ENCODE measurements at places on chromosomes 11 and 22.

DNA sequence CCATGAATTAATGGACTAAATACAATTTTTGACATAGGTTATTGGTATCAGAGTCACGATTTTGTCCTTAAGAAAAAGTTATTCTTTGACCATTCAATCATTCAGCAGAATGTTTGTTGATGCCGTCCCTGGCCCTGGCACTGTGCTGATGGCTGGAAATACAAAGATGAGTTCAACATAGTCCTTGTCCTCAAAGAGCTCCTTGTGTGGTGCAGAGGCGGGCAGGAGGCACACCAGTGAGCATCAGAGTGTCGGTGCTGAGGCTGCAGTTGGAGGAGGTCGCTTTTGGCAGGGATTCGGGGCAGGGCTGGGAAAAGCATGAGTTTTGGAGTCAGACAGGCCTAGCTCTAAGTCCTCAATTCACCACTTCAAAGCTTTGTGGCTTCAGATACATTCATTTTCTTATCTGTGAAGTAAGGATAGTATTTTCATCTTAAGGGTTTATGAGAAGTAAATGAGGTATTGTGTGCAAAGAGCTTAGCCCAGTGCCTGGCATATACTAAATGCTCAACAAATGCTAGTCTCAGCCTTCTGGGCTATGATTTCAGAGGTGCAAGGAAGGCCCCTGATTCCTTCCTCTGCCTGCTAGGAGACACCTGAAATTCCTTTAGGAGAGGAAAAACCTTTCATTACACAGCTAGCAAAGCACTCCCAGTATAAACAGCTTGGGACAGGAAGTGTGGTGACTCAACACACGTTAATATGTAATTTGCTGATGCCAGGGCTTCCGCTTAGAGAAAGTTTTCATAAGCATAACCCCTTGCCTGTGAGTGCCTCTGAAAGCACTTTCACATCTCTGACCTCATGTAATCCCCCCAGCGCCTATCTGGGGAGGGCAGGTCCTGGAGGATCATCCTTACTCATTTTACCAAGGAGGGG, 113.8 kb downstream of the NECTIN1 start:
- DNase-seq, result no peak

DNA sequence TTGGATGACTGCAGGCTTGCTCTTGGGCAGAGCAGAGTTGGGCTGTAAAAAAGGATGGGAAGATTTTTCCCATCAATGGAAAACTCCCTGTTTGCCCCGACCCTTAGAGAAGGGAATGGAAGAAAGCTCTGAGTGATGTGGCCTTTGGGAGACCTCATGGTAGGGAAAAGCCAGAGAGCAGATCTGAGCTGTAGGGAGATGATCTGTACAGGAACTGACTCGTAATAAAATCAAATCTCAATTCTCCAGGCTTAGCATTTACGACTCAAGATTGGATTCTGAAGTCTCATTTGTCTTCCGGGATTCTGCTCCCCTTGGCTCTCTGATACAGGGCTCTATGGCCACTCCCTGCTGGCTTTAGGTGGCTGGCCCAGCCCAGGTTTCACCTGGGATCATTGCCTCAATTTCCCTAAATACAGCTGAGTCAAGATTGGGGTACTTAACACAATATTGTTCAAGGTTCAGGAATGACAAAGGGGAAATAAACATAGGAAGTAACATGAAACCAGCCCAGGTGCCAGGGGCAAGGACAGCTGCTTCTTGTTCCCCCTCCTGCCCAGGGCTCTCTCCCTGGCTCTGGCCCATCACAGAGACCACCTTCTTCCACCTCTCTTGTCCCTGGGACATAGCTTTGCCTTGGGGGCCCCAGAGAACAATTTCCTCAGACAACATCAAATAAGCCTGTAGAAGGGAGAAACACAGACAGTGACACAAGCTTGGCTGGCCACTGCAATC, 38.4 kb upstream of the THY1 start:
- DNase-seq, result no peak

DNA sequence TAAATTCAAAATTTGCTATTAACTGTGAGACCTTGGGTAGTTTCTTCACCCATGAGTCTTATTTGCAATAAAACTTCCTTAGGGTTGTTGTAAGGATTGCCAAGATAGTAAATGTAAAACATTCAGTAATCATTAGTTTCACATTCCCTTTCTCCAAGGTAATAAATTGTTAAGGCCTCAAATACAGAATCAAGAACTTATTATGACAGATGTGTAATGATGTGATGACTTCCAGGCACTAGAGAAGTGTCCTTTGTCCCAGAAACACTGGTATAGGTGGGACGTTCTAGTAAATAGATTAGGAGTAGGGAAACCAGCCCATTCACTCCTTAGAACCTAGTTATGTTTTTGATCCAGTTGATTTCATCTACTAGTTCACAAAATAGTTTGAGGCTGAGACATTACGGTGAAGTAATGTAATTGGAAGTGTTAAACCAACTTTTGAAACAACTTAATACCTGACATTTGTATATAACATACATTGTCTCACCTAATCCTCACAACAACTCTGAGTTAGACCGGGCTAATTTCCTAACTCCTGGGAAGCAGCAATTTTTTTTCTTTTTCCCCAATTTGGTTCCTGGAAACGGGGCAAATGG, 25.5 kb downstream of the CTNND1 start:
- DNase-seq, result no peak

DNA sequence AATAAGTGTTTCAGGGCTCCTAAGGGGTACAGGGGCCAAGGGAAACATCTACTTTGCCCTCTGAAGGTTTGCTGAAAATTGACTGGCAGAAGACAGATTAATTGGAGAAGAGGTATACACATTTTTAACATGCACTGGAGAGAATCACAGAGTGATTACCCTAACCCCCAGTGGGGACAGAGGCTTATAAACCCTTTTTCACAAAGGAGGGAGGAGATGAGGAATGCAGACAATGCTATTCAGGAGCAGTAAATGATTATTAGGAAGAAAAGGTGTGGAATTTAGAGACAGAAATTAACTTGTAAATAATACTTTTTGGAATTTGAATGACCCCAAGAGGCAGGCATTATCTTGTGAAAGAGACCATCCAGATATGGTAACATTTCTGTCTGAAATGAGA, 582.4 kb upstream of the B3GAT1 start:
- DNase-seq, result no peak

GRCh38 chr22:17767233-17768065, 6.8 kb downstream of the BID start:
- DNase-seq, result no peak

- peak; percentile 58 for DNase-seq
Observed at GRCh38 chr11:63999349-64000025, 13.2 kb downstream of the OTUB1 start.

- DNase-seq, result no peak
Observed at GRCh38 chr11:130519128-130519932, 70.9 kb downstream of the ADAMTS15 start.

- DNase-seq, result no peak
Observed at GRCh38 chr11:121453589-121454299, 977 bp upstream of the SORL1-AS1 start.

DNA sequence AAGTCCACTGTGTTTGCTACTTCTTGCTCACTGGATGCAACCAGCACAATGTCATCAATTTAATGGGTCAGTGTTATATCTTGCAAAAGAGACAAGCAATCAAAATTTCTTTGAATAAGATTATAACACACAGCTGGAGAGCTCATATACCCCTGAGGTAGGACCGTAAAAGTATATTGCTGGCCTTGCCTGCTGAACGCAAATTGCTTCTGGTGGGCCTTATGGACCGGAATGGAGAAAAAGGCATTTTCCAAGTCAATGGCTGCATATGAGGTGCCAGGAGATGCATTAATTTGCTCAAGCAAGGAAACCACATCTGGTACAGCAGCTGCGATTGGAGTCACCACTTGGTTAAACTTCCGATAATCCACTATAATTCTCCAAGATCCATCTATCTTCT, 119.1 kb downstream of the ZNF280B start:
- DNase-seq, result no peak

DNA sequence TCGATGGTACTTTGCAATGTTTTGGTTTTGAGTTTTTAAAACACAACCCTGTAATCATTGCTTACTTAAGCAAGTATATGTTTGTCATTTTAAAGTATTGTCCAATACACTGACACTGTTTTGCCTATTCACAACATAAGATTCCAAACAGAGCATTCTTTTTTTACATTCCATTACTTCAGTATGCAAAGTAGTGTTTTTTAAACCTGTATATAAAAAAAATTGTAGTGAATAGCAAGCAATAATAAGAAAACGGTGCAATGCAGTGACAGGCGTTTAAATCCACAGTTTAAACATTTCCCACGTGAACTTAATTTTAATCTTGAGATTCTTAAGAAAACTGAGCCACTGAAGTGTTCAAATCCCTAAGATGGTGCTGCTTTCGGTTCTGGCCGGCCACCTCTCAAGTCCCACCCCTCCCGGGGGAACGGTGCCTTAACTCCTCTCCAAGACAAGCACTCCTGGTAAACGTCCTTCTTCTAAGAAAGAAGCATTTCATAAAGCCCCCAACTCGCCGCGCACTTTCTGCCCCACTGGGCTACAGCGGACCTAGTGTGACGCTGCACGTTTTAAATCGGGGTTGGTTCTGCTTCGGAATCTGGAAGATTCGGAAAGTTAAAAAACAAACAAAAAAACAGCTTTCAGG, 2.9 kb downstream of the PGR start:
- DNase-seq, result no peak

DNA sequence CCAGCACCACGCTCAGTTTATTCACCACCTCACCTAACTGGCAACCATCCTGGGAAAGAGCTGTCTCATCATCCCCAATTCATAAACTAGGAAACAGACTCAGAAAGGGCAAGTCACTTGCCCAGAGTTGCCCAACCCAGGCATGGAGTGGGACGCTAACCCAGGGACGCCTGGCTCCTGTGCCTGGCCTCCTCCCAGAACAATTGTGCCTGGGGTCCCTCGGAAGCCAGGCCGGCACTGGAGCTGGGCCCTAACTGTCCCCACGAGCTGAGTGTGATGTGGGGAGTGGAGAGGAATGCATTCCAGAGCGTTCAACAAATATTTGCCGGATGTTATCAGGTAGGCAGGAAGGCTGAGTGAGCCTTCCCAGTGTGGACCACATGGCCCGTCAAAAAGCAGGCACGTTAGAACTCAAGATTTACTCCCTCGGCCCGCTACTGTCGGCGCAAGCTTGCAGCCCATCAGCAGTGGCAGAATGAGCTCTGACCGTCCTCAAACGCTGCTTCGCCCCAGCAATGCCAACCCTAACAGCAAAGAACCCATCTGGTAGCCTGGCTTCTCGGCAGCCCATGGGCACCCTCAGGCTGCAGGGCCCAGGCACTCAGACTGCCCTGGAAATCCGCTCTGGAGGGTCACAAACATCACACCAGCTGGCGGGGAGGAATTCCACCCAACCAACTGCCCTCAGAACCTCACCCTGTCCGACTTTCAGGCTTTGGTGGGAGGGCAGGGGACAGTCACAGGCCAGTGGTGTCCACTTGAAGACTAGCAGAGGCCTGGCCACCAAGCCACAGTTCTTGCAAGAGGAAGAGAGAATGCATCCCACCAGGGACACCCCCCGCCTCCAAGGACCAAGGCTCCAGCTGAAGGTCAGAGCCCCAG, 35.6 kb downstream of the MYH9 start:
- DNase-seq, result no peak

GRCh38 chr11:85810871-85811611, at the start of gene SYTL2:
SYTL2 (minus strand) TSS chr11:85811141; CDS start chr11:85757725, 53,416 bp downstream.
- peak; percentile 67 for DNase-seq

GRCh38 chr22:49965091-49966040, 4.8 kb downstream of the PIM3 start:
- DNase-seq, result no peak

- DNase-seq, result no peak
Observed at GRCh38 chr11:118200901-118201680, 23.7 kb downstream of the JAML start.

GRCh38 chr11:132131961-132132360, 761.5 kb downstream of the NTM start:
- no peak for DNase-seq

- DNase-seq, result no peak
Observed at GRCh38 chr22:29733362-29734201, 13.8 kb downstream of the CABP7 start.

GRCh38 chr11:23280088-23280487, 419.8 kb upstream of the CCDC179 start:
- DNase-seq, result no peak

- DNase-seq, result no peak
Observed at GRCh38 chr11:77065878-77066228, 918 bp upstream of the CAPN5 start.

DNA sequence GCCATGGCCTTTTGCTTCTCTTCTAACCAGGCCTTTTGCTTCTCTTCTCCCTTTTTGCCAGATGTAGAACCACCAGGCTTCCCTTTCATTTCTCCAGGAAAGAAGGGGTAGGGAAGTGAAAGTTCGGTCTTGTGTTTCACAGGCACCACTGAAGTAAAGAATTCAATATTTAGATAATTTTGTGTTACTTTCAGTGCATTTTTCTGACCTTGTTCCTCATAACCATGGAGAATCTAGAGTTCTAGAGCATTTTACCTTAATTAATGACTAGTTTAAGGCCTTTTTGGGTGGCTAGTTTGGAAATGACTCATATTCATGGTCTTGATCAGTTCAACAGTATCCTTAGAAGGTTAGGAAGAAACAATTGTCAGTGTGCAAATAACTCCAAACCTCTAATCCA, 22.7 kb downstream of the GRAMD1B start:
- DNase-seq, result no peak

- no peak for DNase-seq
Observed at GRCh38 chr11:109029927-109030326, 365.1 kb downstream of the DDX10 start.

DNA sequence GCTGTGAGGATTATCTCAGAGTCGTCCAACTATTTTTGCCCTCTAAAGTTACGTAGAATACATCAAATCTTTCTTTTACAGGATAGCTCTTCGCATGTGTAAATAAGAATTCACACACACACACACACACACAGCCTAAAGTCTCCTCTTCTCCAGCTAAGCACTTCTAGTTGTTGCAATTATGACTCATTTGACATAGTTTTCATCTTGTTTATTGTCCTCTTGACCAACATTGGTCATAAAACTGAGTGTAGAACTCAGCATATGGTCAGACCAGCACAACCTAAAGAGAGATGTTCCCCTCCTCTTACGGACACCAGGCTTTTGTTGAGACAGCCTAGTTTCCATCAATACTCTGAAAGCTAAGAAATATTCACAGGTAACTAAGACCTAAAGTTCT, 234.2 kb downstream of the BLID start:
- DNase-seq, result no peak

DNA sequence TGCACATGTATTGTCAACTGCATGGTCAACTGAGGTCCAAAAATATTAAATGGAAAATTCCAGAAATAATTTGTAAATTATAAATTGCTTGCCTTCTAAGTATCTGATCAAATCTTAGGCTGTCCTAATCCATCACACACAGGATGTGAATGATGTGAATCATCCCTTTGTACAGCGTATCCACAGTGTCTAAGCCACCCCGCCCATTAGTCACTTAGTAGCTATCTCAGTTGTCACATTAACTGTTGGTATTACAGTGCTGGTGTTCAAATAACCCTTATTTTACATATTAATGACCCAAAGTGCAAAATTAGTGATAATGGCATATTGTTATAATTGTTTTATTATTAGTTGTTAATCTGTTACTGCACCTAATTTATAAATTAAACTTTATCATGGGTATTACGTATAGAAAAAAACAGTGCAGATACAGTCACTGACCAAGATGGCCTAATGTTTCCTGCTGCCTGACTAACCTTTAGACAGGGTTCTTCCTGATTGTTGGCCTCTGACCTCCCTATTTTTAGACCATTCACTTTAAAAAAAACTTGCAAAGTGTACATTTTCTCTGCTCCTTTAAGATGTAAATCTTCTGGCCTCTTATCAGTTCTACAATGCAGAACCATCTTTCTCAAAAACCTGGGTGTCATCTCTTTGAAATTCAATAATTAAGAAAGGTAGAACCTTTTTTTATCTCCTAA, 2.9 kb upstream of the SVIP start:
- no peak for DNase-seq

- DNase-seq, result no peak
Observed at GRCh38 chr22:38230916-38231315, 29.1 kb downstream of the MAFF start.
